Activated gamma-delta T cell treated with Interleukin-2 at 50 U/mL for 16 hours (primary cell): ENCODE measurements at places on chromosomes 4 and X.

GRCh38 chr4:186854256-186854655 lies 130.6 kb upstream of the FAT1 start:
- no peak for DNase-seq

- no peak for DNase-seq
Measured at GRCh38 chr4:6313216-6313615, 43.6 kb downstream of the WFS1 start.

DNA sequence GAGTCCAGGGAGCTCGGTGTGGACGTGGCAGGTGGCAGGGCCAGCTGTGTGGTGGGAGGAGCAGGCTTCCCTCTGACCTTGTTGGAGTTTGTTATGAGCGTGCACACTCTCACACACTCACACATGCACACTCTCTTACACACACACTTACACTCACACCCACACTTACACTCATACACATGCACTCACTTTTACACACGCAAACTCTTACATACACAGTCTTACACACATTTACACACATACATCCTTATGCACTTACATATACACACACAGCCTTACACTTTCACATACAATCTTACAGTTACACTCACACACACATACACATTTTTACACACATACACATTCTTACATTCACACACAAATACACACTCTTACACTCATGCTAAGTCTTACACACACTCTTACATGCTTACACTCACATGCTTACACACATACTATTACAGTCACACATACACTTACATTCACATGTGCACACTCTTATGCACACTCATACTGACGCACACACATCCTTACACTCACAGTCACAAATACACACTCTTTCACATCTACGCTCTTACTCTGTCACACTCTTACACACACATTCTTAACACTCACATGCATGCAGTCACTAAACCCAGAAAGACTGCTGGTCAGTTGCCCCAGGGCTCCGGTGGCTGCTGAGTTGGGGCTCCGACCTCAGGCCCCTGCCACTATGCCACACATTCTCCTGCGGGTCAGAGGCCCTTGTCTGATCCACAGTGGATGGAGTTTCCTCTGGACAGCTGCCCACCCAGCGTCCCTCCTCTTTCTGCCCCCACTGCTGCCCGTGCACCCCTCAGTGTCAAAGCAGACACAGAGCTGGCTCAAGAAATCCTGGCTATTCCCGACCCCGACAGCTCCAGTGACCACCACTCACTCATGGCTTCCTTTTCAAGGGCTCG lies 95.8 kb downstream of the ADRA2C start:
- no peak for DNase-seq

GRCh38 chrX:30593440-30594200 lies 16.1 kb upstream of the TASL start:
- no peak for DNase-seq

DNA sequence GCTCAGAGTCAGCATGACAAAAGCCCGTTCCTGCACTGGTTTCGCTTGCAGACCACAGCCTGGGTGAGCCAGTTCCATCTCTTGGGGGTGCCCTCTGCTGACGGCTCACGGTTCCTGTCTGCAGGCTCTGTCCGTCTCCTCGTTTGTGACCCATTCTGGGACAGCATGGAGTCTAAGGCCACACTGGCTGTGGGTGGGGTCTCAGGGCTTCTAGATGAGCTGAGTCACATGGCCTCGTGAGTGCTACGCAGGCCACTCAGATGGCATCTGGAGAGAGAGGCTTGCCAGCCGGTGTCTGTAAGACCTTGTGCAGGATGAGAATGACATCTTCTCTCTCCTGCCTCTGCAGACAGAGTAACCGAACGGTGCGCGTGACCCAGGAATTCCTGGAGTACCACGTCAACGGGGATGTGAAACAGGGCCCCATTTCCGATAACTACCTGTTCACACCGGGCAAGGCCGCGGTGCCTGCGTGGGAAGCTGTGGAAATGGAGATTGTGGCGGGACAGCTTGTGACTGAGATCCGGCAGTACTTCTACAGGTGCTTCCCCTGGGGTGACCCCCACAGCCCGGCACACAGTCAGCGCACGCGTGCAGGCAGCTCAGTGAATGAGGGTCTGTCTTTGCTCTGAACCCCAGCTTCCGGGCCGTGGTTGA lies 31.6 kb upstream of the MRFAP1 start:
- DNase-seq, result peak; percentile 22

GRCh38 chrX:1283741-1284140 lies 15.1 kb downstream of the CSF2RA start:
- DNase-seq, result no peak

GRCh38 chrX:152177497-152178269 lies 39.3 kb upstream of the MAGEA10 start:
- DNase-seq, result no peak

DNA sequence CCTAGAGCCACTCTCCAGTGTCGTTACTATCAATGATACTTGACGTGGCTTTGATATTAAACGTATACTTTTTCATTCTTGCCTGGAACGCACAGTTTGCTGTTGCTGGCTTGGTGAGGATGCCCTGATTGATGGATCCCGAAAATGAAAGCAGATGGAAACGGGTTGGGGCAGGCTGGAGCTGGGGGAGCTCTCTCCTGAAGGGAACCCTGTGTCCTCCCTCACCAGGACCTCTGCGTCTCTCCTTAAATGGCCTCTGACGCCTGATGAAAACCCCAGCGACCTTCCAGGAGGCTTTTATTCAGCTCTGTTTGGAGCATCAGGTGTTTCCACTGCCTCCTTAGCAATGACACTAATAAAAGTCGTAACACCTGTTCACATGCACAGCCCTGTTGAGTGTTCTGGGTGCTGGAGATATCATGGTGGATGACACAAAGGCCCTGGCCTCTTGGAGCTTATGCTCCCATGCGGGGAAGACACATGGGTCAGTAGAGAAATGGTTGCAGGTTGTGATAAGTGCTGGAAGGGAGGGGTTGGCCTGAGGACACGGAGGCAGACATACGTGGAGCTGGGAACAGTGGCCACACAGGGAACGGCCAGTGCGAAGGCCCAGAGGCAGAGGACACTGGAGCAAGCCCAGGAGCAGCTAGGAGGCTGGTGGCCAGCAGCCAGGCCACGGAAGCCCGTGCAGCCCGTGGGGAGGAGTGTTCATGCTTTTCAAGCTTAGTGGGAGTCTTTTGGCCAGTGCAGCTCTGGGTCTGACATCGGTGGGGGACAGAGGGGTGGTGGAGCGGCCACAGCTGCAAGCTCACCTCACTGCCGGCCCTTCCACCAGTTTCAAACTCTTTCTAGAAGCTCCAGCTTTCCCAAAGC lies 7.5 kb downstream of the MSANTD1 start:
- DNase-seq, result no peak

GRCh38 chrX:46279925-46280313 lies 265.3 kb downstream of the ZNF674 start:
- no peak for DNase-seq

- DNase-seq, result no peak
Measured at GRCh38 chrX:19440713-19441112, 74.6 kb downstream of the MAP3K15 start.

GRCh38 chrX:57267308-57267707 lies 19.2 kb upstream of the FAAH2 start:
- DNase-seq, result no peak

DNA sequence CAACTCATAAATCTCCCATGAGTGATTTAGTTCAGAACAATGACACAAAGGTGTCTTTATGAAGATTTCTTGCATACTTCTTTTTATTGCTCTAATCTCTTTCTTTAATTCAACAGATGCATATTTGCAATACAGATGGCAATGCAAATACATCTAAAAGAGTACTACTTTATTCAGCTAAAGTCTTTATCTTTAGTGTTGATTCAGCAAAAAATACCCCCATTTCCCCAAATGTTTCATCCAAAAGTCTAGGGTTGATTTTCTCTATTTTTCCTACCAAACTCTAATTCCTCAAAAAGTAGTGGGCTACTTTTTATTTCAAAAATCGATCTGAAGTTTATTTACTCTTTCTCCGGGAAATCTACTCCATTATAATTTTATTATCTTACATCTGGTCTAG lies 1055.2 kb downstream of the STIM2 start:
- no peak for DNase-seq

GRCh38 chrX:71091263-71091662 lies 4.4 kb upstream of the FOXO4 start:
- no peak for DNase-seq

DNA sequence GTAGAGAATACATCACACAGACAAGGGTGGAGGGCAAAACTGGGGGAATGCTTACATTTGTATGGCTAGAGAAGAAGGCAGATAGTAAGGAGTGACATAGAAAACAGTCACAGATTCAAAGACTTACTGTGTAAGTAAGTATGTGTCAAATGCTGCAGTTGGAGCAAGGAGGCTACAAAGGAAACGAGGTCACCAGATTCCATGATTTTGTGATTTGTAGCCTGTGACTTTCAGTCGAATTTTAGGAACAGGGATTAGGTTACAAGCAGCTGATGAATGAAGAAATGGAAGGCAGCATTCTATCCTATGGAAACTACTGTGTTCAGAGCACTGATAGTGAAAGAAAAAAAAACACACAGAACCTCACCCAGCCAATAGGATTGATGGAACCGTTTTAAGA lies 407.9 kb downstream of the IL15 start:
- no peak for DNase-seq

GRCh38 chrX:63350941-63351616 lies at the start of gene SPIN4:
Gene SPIN4 (minus strand): TSS chrX:63351332. CDS start chrX:63350819, 513 bp downstream.
- peak; percentile 51 for DNase-seq

GRCh38 chr4:113013751-113014150 lies 35.7 kb upstream of the ANK2 start:
- DNase-seq, result no peak

- no peak for DNase-seq
Measured at GRCh38 chr4:98516042-98516440, 142.4 kb downstream of the TSPAN5 start.
